Activated CD8-positive, alpha-beta memory T cell treated with anti-CD3 and anti-CD28 coated beads for 4 hours (primary cell): ENCODE measurements at places on chromosomes 7 and 10.

DNA sequence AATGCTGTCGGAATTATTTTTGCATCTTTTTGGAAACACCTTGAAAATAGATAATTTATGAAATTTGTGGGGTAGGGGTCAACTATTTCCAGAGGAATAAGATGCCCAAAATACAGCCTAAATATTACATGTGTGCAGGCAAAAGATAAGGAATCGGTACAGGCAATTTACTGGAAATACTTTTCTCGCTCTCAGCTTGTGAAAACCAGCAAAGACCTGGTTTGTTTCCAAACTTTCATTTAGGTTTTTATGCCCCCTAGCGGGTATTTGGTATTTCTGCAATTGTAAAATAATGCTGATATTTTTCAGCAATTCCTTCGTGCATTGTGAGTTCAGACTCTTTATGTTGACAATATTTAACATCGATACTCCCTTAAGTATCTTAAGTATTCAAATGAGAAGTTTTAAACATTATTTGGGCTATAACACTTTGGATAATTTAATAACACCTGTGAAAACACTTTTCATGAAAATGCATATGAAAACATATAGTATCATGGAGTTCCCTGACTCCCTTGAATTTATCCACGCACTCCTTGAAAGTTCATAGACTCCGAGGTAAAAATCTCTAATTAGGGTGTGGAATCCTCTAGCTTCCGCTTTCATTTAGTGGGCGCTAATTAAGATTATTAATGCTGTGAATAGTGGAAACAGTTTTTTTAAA, 132.4 kb downstream of the TSPAN12 start:
- no peak for DNase-seq

- DNase-seq = no peak
These were observed 127.3 kb downstream of the LHPP start for GRCh38 chr10:124588736-124589490.

DNA sequence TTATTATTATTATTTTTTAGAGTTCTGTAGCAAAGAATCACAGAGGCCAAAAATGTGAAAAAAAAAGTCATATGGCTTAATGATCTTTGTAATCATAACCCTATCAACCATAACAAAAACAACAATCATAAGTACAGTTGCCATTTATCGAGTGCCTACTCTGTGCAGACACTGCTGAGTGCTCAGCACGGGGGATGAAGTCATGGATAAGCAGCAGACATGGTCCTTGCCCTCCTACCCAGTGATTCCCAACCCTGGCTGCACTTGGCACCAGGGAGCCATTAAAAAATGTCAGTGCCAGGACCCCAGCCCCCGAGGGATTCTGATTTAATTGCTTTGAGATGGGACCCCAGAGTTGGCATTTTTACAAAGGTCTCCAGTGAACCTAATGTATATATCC, 38.2 kb downstream of the ENTPD1 start:
- no peak for DNase-seq

- no peak for DNase-seq
These were observed 236.2 kb downstream of the MTERF1 start for GRCh38 chr7:91644256-91644655.

- no peak for DNase-seq
These were observed 167.8 kb downstream of the CHN2 start for GRCh38 chr7:29362380-29362779.

GRCh38 chr10:99984211-99985034, 25.3 kb downstream of the DNMBP start:
- DNase-seq = no peak

DNA sequence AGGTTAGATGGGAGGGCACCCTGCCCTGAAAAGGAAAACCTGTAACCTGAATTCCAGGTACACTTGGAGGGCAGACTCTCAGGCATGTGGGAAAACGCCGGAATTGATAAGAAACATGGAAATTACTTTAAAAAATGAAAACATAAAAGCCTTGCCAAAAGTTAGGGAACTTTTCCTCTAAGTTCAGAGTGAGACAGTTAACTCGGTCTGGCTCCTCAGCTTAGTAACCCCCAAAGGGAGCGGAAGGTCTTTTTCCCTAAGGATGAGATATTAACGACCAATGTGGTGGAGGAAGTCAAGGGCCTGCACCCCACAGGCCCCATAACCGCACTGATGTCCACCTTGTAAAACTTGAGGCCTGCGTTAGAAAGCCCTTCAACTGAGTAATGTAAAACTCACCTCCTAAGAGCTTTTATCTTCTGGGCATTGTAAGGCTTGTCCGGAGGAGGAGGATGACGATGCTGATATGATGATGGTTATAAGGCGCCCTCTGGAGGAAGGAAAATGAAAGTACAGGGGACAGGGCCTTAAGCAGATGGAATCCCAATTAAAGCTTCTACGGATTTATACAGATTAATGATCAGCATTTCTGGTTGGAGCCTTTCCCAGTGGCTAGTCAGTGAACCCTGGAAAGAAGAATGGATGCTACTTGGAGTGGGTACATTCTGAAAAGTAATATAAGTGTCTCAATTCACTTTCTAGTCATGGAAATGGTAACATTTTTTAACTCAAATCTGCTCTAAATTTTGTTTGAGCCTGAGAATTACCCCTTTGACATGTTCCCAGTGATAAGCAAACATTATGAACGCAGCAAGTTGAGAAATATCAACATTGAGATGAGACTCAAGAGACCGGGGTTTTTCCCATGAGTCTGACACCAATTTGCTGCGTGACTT, 694 bp downstream of the COL1A2 start:
- DNase-seq = no peak

- DNase-seq = no peak
These were observed 35.8 kb upstream of the MAP3K8 start for GRCh38 chr10:30398193-30398592.

GRCh38 chr10:130193493-130194193, 57.5 kb downstream of the GLRX3 start:
- DNase-seq = no peak

DNA sequence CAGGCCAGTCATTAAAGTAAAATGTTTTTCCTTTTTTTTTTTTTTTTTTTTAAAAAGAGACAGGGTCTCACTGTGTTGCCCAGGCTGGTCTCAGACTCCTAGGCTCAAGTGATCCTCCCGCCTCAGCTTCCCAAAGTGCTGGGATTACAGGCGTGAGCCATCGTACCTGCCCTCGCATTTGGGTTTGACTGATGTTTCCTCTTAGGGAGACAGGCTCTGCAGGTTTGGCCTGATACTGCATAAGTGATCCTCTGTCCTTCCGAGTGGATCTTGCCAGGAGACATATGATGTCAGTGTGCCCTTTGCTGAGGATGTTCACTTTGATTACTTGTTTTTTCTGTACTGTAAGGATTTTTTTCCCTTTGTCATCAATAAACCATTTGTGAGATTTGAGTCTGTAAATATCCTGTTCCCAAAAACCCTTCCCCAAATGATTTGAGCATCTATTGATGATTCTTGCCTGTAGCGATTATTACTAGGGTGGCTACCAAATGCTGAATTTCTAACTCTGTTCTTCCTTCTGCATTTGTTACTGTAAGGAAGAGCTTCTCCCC, 19.7 kb downstream of the LIMK1 start:
- DNase-seq = no peak

GRCh38 chr7:127390186-127390816, 2.2 kb downstream of the ZNF800 start:
- no peak for DNase-seq
